ENCODE measurements at places on chromosomes 7 and 10.

- DNase-seq: no peak
Measured at GRCh38 chr7:41045556-41046123, 657.2 kb downstream of the INHBA start.

DNA sequence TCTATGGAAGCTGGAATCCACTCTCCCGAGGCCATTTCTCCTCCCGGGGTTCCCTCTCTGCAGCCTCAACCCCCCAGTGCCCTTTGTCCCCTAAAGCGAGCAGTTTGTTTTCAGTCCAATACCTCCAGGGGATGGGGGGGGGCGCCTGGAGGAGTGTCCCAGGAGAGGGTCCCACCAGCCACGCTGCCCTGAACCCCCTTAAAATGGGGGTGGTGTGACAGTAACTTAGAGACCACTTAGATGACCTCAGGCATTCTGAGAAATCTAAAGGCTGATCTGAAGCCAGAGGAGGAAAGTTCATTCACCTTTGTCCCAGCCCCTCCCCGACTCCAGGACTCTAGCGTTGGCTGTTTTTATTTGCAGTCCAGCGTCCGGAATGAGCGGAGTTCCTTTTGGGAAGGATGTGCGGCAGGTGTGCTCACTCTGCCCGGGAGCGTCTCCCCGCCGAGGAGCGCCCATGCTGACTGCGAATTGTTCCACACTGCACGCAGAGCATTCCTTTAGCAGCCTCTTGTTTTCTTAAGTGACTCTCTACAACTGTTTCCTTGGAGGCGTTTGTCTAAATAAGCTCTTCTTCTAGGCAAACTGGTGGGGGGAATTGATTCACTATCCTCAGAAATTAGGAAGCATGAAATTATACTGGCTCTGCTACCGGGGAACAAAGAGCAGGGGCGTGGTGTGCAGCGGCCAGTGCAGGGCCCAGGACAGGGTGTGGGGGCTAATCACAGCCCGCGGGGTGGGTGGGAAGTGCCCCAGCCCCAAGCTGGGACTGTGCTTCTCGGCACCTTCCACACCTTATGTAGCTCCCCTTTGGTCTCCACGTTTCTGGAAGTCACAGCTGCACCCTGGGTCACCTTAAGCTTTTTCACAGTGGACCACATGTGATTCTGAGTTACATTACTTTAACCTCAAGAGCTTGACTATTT is 46.3 kb downstream of the SYPL1 start:
- no peak for DNase-seq

DNA sequence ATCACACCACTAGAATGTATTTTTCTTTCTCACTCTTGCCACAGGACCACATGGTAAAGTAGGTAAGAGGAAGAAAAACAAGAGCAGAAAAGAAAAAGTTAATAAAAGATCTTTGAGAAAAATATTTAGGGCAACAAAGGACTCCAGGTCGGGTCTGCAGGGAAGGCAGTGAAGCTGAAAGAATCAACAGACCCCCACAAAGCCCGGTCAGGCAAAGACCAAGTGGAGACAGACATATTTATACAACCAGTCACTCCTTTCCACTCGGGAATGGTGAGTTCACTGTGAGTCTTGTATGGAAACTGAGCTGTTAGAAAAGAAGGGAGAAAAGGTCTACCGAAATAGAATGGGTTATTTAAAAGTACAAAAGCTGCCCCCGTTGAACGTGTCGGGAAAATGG is 28.0 kb downstream of the RSU1 start:
- no peak for DNase-seq

DNA sequence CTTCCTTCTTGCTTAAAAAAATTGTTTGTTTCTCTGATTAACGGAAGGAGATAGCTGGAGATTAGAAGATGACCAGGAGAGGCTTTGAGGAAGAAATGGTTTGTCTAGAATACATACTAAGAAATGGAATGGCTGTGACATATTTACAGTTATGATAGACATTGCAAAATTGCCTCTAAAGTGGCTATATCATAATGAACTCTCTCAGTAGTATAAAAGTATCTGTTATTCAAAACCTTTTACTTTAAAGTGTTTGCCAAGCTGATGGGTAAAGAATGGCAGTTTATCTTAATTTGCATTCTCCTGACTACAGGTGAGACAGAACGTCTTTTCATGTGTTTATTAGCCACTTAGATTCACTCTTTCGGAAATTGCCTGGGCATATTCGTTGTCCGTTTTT is 28.7 kb downstream of the LRGUK start:
- DNase-seq: no peak

- DNase-seq: no peak
Measured at GRCh38 chr7:48691788-48692187, 232.6 kb upstream of the CDC14C start.

- no peak for DNase-seq
Measured at GRCh38 chr7:149253665-149254064, 8.3 kb upstream of the ZNF783 start.

- DNase-seq: no peak
Measured at GRCh38 chr10:75746356-75746755, 314.9 kb downstream of the LRMDA start.

DNA sequence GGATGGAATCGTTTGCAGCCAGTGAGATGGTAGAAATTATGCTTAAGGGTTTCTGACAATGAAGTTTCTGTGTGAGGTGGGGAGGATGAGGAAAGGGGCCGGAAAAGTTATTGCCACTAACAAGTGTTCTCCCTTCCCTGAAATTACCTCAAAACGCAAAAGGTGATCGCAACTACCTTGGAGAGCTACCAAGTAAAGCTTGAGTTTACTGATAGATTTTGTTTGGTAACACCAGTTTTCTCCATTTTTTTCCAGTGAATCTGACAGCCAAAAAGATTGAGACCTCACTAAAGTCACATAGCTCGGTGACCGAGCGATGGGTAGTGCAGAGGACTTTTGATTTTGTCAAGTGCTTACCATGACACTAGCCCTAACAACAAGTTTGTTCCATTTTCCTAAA is 1.6 kb downstream of the SUV39H2 start:
- no peak for DNase-seq

GRCh38 chr7:111842491-111842890 is 280.2 kb upstream of the IMMP2L start:
- no peak for DNase-seq

DNA sequence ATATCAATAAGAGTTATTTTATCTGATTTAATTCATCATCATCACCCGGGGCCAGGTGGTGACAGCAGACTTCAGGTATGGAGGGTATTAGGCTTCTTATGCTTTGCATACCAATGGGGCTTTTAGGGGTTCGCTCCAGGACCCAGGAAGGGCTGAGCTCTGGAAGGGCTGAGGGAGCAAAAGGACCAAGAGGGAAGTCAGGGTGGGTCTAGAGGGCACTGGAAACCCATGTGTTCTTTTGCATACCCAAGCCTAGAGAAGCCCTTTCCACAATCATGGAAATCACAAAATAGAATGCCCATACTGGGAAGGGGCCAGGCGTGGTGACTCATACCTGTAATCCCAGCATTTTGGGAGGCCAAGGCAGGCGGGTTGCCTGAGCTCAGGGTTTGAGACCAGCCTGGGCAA is 30.9 kb upstream of the VCL start:
- DNase-seq: no peak

GRCh38 chr10:51860257-51860656 is 160.9 kb upstream of the CSTF2T start:
- no peak for DNase-seq

DNA sequence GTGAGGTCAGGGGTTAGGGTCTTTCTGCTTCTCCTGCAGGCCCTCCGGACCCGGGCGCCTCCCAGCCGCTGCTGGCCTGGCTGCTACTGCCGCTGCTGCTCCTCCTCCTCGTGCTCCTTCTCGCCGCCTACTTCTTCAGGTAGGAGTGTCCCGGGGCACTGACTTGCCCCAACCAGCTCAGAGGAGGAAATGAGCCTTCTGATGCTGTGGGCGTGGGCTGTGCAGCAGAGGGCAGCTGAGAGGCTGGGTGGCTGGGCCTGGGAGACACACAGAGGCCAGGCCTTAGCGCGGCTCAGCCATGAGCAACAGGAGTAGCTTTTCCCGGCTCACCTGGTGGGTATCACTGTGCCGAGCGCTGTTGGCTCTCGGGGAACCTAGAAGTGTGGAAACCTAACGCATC is 78.9 kb downstream of the MKI67 start:
- no peak for DNase-seq

- DNase-seq: no peak
Measured at GRCh38 chr7:157986051-157986450, 601.6 kb downstream of the PTPRN2 start.

- DNase-seq: no peak
Measured at GRCh38 chr7:157745721-157746709, 409.2 kb downstream of the DNAJB6 start.

- no peak for DNase-seq
Measured at GRCh38 chr10:133257489-133258065, 19.1 kb downstream of the ADAM8 start.

- no peak for DNase-seq
Measured at GRCh38 chr7:51329696-51330263, 13.2 kb upstream of the COBL start.

- peak; percentile 37 for DNase-seq
Measured at GRCh38 chr10:86344714-86345161, 21.9 kb downstream of the GRID1 start.

- DNase-seq: no peak
Measured at GRCh38 chr7:73758581-73759138, 11.4 kb downstream of the CLDN3 start.

DNA sequence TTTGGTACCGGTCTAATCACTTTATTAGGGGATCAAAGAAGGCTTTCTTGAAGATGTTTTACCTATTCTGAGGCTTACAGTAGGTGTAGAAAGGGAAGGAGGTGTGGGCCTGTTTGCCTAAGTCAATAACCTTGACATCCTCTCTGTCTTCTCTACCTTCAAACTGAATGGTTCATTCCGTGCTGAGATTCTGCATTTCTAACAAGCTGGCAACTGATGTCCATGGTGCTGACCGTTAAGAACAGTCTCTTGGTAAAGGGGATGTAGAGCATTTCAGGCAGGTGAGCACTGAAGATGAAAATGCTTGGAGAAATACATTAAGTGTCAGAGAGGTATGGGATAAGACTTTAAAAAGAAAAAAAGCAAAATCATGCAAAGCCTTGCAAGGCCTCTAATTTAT is 51.5 kb upstream of the DGKB start:
- no peak for DNase-seq

DNA sequence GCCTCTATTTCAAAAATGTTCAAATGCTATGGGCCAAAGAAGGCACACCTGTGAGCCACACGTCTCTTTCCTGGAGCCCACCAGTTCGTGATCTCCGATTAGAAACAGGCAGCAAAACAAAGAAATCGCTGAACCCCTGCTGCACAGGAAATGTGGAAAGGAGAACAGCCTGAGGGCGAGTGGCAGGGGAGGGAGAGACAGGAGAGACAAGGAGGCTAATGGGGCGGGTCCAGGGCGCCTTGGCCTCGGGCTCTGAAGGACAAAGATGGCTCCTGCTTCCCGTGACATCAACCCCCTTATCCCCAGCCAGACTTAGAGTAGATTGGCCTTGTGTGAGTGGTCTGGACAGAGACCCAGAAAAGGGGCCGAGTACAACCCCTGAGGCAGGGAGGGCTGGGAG is 62.4 kb upstream of the DOCK1 start:
- no peak for DNase-seq

DNA sequence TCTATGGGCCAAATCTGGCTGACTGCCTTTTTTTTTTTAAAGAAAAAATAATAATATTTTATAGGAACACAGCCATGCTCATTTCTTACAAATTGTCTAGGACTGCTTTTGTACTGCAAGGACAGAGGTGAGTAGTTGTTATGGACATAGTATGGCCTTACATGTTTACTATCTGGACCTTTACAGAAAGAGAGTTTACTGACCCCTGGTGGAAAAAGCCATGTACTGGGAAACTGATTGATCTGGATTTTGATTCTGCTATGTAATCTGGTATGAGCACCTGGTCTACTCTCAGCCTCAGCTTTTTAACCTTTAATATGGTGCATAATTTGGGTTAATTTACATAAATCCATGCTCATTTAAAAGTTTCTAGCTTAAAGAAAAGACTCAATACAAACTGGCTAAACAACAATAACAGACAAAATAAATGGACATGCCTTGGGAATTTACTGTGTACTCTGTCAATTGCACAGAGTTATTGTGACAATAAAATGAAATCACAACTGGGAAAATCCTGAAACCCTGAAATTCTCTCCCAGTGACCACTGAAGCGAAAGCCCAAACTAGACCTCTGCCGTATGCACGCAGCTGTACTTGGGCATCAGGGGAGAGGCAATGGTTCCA is 260.7 kb downstream of the BMPER start:
- DNase-seq: peak; percentile 24

- DNase-seq: no peak
Measured at GRCh38 chr10:99534939-99535763, 2.4 kb downstream of the NKX2-3 start.

DNA sequence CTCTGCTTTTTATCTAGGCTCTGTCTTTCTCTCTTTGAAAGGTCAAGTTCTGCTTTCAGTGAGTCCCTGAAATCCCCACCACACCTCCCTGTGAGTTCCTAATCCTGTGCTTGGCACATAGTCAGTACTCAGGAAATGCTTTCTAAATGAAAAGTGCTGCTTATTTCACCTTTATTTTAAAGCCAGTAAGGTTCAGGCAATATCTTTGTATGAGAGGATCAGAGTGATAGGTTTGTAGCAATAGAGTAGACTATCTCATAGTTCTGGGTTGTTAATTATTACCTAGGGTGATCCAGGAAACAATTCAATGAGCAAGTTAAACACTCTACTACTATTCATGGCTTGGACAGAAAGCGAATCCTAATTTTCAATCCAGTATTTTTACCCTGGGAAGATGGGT is 7.4 kb upstream of the LAMB1 start:
- DNase-seq: no peak

- no peak for DNase-seq
Measured at GRCh38 chr10:19014498-19014897, 34.1 kb upstream of the MALRD1 start.

- DNase-seq: no peak
Measured at GRCh38 chr10:34008656-34009055, 674.2 kb upstream of the NRP1 start.

DNA sequence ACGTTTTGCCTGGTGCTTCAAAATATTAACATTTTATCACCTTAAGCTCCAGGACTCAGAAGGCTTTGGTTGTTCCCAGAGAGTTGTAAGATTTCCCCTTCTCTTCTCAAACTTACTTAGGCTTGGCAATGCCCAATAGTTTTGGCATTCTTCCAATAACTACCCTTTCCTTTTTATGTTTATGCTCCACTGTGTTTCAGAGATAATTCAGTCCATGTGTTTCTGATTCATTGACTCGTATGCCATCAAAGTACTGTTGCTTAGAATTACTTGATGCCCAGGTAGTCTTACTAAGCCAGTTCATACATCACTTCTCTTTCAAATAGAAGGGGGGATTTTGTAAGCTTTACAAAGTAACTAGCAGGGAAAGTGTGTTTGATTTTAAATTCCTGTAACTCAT is 66.6 kb downstream of the AGMO start:
- no peak for DNase-seq

- no peak for DNase-seq
Measured at GRCh38 chr10:82759050-82759449, 884.1 kb downstream of the NRG3 start.

All from NCI-H345 (cell line).